AML-193 (cell line): ENCODE measurements at places on chromosomes 5 and 9.

- no peak for DNase-seq
These were observed 14.5 kb upstream of the RARS1 start for GRCh38 chr5:168471785-168472184.

- DNase-seq = no peak
These were observed 526.1 kb downstream of the TLR4 start for GRCh38 chr9:118230329-118230728.

DNA sequence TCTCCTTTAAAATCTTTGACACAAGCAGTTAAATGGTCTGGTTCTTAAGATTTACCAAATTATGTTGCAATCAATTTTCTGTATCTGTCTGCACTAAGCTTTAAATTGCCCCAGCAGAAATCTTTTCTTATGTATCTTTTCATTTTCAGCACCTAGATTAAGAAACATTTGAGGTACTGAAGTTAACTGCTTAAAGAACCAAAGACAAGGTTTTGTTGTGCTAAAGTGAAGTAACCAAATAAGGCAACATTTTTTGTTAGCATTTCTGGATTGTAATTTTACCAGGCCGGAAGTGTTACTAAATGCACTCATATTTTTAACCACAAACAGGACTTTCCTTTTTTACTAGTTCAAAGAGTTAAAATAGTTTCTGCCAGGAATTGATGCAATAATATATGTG is 24.1 kb upstream of the MTAP start:
- DNase-seq = peak; percentile 76

DNA sequence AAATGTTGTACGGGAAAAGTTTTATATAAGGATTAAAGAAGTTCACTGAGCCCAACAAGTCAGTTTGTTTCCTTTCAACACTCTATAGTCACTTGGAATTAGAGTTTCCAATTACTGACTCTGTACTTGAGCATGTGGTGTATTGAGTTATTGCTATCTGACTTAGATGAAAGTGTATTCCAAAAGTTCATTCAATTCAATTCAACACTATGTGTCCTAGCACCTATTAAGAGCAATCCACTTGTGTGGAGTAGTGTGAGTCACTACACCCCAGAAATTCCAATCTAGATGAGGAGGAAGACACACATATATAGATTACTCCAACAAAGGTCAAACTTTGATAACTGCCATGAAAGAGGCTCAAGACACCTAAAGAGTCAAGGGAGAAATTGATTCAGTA is 98.2 kb upstream of the SLCO6A1 start:
- no peak for DNase-seq

DNA sequence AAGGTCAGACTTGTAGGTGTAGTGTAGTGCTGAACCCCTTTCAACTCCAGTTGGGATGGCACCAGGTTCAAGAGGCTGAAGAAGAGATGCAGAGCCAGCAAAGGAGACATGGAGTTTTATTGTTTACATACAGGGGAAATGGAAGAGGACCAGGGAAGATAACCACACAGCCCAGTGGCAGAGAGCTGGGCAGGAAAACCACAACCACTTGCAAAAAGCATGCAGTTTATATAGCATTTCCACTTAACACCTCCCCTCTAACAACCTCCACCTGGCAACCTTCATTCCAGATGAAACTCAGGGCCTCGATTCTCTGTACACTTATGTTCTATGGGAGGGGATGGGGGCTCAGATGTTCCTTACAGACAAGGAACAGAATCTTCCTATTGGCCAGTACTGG is 56.9 kb downstream of the SNX24 start:
- DNase-seq = no peak

DNA sequence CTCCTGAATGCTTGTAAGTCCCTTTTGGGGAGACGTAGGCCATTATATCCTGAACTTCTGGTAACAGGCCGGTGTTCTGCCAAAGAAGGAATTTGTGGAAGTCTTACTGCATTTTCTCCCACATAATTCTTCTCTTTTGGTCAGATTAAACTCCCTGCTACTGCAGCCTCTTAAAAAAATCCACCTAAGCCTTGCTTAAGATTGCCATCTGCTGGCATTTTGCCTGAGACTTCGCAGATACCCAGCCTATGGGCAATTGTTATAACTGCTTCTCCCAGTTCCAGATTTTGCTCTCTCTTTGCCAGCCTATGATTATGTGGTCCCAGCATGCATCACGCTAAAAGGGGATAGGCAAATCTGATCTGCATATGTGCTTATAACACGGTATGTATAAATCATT is 391.6 kb upstream of the CHD1 start:
- DNase-seq = no peak

- DNase-seq = no peak
These were observed 103.3 kb upstream of the ZNF608 start for GRCh38 chr5:124849774-124850173.

GRCh38 chr5:89444088-89444487 is 561.1 kb upstream of the MEF2C start:
- DNase-seq = no peak

- DNase-seq = peak; percentile 74
These were observed 48.1 kb downstream of the THBS4 start for GRCh38 chr5:80083101-80083890.

DNA sequence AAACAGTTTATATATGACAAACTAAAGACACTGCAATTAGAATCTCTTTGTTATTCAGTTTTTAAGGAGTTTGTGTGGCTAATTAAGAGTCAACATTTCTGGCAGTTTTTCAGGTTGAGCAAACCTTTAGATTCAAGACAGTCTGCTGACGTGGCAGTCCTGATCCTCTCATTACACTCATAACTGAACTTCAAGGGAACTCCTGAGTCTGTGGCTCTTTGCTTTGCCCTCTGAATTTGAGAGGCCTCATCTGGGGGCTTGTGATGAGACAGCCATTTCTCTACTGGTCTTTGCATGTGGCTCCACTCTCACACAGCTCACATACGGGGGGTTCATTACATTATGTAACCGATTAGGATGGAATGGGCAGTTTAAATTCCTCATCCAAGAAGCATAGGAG is 182.9 kb upstream of the MEF2C start:
- DNase-seq = no peak

DNA sequence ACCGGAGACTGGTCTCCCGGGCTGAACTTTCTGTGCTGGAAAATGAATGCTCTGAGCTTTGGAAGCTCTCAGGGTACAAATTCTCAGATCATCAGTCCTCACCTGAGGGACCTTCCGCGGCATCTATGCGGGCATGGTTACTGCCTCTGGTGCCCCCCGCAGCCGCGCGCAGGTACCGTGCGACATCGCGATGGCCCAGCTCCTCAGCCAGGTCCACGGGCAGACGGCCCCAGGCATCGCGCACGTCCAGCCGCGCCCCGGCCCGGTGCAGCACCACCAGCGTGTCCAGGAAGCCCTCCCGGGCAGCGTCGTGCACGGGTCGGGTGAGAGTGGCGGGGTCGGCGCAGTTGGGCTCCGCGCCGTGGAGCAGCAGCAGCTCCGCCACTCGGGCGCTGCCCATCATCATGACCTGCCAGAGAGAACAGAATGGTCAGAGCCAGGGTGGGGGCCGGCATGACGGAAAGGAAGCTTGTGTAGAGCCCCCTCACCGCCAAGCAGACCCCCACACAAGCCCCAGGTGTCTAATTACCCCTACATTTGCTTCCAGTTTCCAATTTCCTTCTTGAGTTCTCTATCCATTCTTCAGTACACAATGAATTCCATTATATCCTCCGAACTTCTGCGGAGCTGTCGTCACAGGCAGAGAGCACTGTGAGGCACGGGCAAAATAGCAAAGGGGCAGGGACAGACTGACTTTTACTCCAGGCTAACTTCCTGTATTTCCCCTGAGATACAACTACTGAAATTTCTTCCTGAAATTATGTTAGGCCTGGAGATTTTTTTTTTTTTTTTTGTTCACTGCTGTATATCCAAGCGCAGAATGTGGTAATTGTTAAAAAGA is 23.2 kb downstream of the CDKN2A start:
- no peak for DNase-seq

DNA sequence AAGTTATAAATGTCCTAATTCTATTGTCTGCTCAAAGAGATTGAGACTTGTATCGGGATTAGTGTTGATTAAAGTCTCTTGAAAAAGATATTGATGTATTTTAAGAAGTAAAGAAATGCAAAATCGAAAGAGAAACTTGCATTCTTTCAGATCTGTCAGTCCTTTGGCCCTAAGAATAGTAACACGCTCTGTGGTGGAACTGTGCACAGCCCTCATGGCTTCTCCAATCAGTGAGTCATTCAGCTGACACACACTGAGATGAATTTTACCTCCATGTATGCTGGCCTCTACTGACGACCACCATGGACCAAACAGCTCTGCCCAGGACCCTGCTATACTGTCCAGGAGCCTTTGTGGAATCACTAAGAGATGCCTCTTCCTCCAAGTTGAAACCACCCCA is 232.4 kb downstream of the ESM1 start:
- DNase-seq = peak; percentile 50
